ENCODE measurements at places on chromosomes 4 and X.

DNA sequence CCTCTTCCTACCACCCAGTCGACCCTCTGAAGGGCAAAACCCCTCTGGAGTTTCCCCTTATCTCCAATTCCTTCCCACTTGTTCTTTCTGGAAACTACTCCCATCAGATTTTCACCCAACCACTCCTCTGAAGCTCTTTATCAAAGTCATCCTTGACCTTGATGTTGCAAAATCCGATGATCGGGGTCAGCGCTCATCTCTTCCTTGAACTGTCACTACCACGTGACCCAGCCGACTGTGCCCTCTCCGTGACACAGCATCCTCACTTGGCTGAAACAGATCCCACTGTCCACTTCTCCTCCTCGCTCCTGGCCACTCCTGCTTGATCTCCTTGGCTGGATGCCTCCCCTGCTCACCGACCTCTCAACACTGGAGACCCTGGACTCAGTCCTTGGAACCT is 1.1 kb downstream of the CFAP99 start:
- DNase-seq, result no peak

- DNase-seq, result no peak
These were observed 66.8 kb upstream of the UCP1 start for GRCh38 chr4:140635606-140636005.

GRCh38 chr4:37603070-37603468 is 83.1 kb downstream of the RELL1 start:
- peak; percentile 69 for DNase-seq

DNA sequence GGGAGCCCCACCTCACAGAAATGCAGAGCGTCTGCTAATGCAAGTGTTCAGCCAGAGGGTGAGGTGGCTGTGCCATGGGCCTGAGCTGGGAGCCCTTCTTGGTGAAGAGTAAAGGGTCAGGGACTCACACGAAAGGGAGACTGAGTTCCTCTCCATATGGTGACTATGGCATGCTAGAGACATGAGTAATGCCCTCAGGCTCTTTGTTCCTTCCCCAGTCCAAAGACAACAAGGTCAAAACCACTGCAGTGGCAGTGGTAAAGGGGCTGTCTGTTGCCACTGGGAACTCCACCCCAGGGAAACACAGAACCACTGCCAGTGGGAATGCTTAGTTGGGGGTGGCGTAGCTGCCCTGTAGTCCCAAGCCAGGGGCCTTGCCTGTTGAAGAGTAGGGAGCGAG is 22.4 kb downstream of the RAB40AL start:
- no peak for DNase-seq

GRCh38 chrX:103372886-103373285 is 3.5 kb upstream of the BEX3 start:
- DNase-seq, result no peak

DNA sequence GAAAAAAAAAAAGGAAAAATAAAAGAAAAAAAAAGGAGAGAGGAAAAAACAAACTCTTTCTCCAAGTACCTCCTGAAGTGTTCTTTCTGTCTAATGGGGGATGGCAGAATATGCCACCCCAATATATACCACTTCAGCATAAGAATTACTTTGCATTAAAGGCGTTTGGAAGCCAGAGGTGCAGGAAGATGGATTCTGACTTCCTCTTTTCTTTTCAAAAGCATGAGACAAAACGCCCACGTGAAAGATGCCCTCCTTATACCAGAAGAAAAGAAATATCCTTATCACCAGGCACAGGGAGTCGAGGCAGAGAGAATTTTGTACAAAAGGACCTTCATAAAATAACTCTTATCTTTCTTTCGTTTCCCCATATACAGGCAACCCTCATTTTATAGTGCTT is 40.9 kb downstream of the COX18 start:
- no peak for DNase-seq

DNA sequence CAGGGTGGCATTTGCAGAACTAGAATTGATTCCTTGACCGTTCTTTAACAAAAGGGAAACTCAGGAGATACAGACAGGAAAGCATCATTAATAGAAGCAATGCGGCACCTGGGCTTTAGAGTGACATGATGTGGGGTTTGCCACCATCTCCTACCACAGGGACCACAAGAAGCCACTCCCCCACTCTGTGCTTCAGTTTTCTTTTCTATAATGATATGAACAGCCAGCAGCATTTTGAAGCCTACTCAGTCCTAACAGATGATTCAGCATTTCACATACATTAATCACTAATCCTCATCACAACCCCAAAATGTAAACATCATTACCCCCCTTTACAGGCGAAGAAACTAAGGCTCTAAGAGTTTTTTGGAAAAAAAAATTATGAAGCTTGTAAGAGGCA is 22.9 kb downstream of the CCDC149 start:
- DNase-seq, result no peak

- no peak for DNase-seq
These were observed 21.1 kb upstream of the PIGA start for GRCh38 chrX:15356444-15356843.

- DNase-seq, result no peak
These were observed 6.3 kb downstream of the CPLX1 start for GRCh38 chr4:819401-820229.

- no peak for DNase-seq
These were observed 30.2 kb upstream of the NKRF start for GRCh38 chrX:119636419-119636818.

- DNase-seq, result peak; percentile 65
These were observed 37.2 kb downstream of the PCGF3 start for GRCh38 chr4:742742-743311.

DNA sequence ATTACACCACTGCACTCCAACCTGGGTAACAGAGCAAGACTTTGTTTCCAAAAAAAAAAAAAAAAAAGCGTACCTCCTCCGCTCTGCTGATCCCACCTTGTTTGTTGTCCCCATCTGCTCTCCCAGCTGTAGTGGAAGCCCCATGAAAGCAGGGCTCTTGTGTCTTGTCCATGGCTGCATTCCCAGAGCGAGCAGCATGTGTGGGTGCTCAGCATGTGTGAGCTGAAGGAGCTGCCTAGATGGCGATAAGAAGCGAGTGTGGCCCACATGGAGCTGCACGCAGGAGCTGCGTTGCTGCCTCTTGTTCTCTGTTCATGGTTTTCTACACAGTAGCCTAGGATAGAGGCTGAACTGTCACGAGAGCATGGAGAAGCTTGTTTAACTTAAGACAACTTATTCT is 12.4 kb downstream of the NSD2 start:
- DNase-seq, result no peak

GRCh38 chr4:74117024-74117534 is 18.1 kb upstream of the CXCL2 start:
- DNase-seq, result no peak

DNA sequence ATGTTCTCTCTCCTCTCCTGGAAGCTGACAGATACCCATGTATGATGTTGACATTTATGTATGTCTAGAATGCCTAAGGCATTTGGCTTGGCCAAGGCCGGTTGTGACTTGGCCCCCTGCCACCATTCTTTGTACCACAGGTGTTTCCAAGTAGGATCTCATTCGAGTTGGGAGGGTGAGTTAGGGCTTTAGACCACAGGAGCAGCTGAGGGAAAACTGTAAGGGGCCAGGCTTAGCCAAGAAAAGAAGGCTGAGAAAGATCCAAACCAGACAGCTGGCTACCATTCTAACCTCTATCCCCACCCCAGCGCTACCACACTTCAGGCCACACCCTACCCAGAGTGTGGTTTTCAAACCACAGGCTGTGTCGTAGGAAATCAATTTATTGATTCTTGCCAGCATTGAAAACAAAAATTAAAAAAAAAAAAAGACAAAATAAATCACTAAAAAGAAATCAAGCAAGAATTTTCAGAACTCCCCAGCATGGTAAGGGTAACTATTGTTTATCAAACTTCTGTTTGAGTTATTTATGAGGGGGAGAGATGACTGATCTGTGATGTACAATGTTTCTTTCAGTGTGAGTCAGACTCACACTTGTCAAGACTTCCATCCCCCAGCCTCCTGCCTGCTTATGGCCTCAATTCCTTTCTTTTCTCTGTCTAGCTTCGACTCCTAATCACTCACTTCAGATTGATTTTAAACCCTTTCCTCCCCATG is 9.9 kb downstream of the TMSB4X start:
- no peak for DNase-seq

DNA sequence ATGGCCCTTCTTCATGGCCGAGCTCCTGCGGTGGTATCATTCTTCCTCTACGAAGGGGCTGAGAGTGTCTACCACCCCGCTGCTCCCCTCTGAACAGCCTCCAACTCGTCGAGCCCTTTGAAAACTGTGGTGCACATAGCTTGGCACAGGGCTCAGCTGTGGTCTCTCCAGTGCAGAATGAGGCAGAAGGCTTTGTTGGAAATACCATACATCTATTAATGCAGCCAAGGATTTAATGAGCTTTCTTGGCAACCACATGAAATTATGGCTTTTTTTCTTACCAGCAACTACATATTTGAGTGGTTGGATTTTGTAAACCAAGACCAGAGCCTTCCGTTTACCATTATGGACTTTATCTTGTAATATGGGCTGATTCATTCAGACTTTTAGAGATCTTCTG is 61.7 kb upstream of the CBR4 start:
- DNase-seq, result no peak

DNA sequence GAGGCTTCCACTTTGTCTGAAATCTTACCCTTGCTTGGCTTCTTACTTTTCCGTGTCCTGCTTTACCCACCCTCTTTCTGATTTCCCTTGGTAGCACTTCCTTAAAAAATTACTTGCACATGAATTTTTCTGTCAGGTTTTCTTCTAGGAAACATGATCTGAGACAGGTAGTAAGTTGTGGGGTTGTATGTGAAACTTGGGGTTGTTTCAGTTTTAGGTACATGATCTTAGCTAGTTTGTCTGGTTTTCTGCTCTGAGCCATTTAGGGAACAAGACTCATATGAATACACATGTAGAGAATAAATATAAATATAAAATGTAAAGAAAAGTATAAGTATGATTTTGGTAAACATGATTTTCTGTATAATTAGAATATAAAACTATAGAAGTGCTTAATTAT is 17.4 kb upstream of the ARMCX2 start:
- DNase-seq, result no peak

- peak; percentile 76 for DNase-seq
These were observed at the start of gene TSR2 for GRCh38 chrX:54439960-54440871. TSS of gene TSR2 (plus strand) at chrX:54440404. CDS start at chrX:54440422, 18 bp downstream.

GRCh38 chr4:156976147-156976546 is 4.5 kb upstream of the PDGFC start:
- DNase-seq, result no peak

GRCh38 chr4:123856689-123857545 is 460.3 kb downstream of the SPRY1 start:
- no peak for DNase-seq

DNA sequence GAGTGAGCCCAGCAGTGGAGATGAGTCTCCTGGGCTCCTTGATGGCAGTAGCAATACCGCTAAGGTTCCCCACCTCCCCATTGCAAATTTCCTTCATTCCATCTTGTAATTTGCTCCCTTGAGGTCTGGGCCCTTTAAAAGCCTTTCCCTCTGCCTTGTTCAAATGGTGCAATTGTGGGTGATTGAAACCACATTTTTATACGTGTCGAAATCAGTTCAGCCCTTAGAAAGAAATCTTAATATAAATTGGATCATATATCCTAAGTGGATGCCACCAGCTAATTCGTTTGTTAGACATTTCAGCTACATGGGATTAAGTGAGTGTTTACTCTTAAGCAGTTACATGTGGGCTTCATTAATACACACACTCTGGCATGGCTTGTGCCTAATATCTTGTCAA is 68.6 kb downstream of the NHS start:
- no peak for DNase-seq

DNA sequence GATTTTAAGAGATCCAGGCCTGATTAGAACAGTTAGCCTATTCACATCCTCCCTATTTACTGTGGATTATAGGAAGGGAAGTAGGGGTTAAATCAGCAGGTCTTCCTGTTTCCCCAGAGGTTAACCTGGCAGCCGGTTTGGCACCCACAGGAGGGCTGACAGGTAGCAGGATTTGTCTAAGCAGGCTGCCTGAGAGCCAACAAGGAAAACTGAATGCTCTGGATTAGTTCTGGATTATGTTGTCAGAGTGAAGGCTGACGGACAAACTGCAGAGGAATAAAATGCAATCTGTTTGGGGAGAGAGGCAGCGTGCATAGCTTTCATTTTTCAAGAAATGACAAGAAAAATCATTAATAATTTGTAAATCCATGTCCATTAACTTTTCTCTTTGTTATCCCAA is 397.1 kb upstream of the FAM241A start:
- no peak for DNase-seq

DNA sequence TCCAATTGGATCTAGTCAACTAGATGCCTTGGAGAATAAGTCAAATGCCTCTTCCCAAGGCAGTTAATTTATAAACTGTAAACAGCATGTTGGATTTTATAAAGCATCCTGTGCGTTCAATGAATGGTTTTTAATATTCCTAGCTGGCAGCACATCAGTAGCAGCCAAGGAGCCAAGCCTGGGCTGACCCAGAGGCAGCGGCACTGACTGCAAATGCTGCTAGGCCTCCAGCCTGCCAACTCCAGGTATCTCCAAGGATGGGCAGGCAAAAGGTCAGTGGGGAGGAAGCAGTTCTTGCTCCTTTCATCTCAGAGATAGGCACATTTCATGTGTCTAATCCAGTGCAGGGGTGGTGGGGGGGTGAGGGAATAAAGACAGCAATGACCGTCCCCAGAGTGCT is 9.5 kb downstream of the NDP start:
- no peak for DNase-seq

GRCh38 chrX:17605676-17606075 is 131.6 kb upstream of the SCML1 start:
- no peak for DNase-seq

DNA sequence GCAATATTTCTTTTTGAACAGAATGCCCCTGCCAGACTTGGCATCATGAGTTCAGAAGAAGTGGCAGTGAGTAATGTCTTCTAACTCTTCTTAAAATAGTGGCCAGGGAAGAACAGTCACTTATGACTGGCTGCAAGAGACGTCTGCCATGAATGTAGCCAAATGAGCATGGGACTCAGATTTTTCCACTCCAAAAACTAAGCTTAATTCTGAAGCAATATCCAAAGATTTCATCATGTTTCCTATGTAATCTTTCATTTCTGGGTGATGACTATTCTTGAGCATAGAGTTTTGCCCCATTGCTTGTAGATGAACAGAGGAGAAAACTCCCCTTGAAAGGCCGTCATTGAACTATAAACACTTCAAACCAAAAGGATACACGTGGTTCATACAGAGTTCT is 11.8 kb downstream of the AMBN start:
- no peak for DNase-seq

DNA sequence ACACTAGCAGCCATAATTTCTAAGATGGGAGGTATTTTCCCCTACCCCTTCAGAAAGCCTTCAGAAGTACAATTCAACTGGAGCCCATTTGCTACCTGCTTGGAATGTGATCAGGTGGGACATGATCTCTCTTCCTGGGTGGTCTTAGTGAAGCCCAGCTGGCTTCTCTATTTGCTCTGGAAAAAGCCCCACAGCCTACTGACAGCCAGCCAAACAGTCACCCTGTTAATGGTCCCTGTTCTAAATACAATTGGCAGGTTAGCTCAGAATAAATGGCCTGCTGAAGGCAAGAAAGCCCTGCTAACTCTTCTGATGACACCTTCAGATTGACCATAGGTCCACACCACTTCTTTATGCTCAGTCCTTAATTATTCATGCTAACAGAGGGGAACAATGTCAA is 39.9 kb downstream of the HS6ST2 start:
- DNase-seq, result no peak
